ENCODE measurements at places on chromosomes 6 and 20. TPM values are rescaled to one million over a fixed set of nuclear protein-coding genes. Genes with fewer than 3 reads are reported as not detected.
A peak's percentile ranks its signal among the peaks of the same experiment; 100 is the strongest.

Gene PARD6B
- total RNA-seq, result 41.3 TPM

- no peaks in the 10 kb centered on the region for H3K27me3 ChIP-seq
- no peak overlapping the region for H3K27ac ChIP-seq
- no peak for DNase-seq
- no peaks in the 10 kb centered on the region for H3K36me3 ChIP-seq
- no peaks in the 10 kb centered on the region for H3K4me1 ChIP-seq
Measured at GRCh38 chr6:86619428-86619827, 317.9 kb upstream of the HTR1E start.

- H3K27ac ChIP-seq, result no peak overlapping the region
- no peak overlapping the region for H3K4me3 ChIP-seq
- no peaks in the 10 kb centered on the region for H3K27me3 ChIP-seq
- DNase-seq, result no peak
- H3K4me1 ChIP-seq, result no peaks in the 10 kb centered on the region
Measured at GRCh38 chr6:19664878-19665612, 172.1 kb upstream of the ID4 start.

- no peak overlapping the region for H3K27ac ChIP-seq
- no peaks in the 10 kb centered on the region for H3K36me3 ChIP-seq
- no peaks in the 10 kb centered on the region for H3K27me3 ChIP-seq
- no peak overlapping the region for H3K4me3 ChIP-seq
- DNase-seq, result no peak
- peaks cover 68% of the 10 kb centered on the region for H3K4me1 ChIP-seq
Measured at GRCh38 chr6:31908791-31909190, 6.9 kb upstream of the ZBTB12 start.

- no peaks in the 10 kb centered on the region for H3K36me3 ChIP-seq
- DNase-seq, result no peak
- no peak overlapping the region for H3K4me3 ChIP-seq
- no peaks in the 10 kb centered on the region for H3K27me3 ChIP-seq
- H3K4me1 ChIP-seq, result no peaks in the 10 kb centered on the region
Measured at GRCh38 chr6:77324866-77325265, 138.4 kb downstream of the HTR1B start.

DNA sequence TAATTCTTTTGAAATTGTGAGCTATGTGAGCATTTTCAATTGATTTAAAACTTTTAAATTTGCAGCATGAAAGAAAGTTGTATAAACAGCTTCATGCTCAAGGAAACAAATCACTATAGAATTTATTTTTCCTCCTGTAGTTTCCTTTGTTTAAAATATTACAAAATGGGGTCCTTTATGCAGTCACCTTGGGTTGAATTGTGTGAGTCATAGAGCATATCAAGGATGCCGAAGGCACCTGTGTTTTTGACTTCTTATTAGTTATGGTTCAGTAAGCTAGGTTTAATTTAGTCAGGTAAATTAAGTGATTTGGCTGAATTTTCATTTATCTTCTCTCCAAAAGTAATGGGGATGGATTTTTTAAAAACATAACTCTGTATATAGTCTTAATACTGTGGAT lies 96.8 kb downstream of the BCKDHB start:
- no peak for DNase-seq
- no peaks in the 10 kb centered on the region for H3K27me3 ChIP-seq
- H3K4me1 ChIP-seq, result no peaks in the 10 kb centered on the region
- H3K36me3 ChIP-seq, result no peaks in the 10 kb centered on the region

Gene SIRPA
- total RNA-seq, result 15.3 TPM

DNA sequence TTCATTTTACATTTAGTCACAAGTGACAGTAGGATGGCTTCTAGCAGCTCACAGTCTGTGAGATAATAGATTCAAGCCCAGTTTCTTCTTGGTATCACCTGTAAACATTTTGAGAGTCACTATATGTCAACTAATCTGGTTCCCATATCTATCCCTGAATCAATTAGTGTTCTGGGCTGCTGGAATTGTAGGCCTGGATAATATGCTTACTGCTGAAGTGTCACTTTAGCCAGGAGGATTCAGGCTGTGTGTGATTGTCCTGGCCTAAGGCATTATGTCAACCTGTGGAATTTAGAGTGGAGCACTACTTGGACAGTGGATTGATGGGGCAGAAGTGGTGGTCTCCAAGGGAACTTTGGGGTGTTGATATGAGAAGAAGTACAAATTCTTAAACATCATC lies 1071.8 kb upstream of the CITED2 start:
- no peaks in the 10 kb centered on the region for H3K36me3 ChIP-seq
- H3K4me1 ChIP-seq, result no peaks in the 10 kb centered on the region
- no peak overlapping the region for H3K4me3 ChIP-seq
- no peak overlapping the region for H3K27ac ChIP-seq
- H3K27me3 ChIP-seq, result no peaks in the 10 kb centered on the region
- no peak for DNase-seq

- H3K27ac ChIP-seq, result no peak overlapping the region
- H3K4me1 ChIP-seq, result peaks cover 7% of the 10 kb centered on the region
- no peaks in the 10 kb centered on the region for H3K27me3 ChIP-seq
- no peak for DNase-seq
Measured at GRCh38 chr6:26379292-26379691, 3.6 kb upstream of the BTN2A2 start.

- no peak for DNase-seq
- no peak overlapping the region for H3K4me3 ChIP-seq
- no peaks in the 10 kb centered on the region for H3K27me3 ChIP-seq
- H3K27ac ChIP-seq, result peak overlapping the region; percentile 13
Measured at GRCh38 chr6:151029970-151030369, 164.5 kb downstream of the MTHFD1L start.

Gene GINS1
- total RNA-seq, result 30.4 TPM

Gene ID4
- total RNA-seq, result 0.10 TPM

- H3K4me1 ChIP-seq, result peaks cover 4% of the 10 kb centered on the region
- no peak overlapping the region for H3K4me3 ChIP-seq
- H3K27me3 ChIP-seq, result no peaks in the 10 kb centered on the region
- DNase-seq, result no peak
Measured at GRCh38 chr6:144302701-144303372, 17.7 kb downstream of the UTRN start.

Gene WFDC11
- not detected for total RNA-seq

DNA sequence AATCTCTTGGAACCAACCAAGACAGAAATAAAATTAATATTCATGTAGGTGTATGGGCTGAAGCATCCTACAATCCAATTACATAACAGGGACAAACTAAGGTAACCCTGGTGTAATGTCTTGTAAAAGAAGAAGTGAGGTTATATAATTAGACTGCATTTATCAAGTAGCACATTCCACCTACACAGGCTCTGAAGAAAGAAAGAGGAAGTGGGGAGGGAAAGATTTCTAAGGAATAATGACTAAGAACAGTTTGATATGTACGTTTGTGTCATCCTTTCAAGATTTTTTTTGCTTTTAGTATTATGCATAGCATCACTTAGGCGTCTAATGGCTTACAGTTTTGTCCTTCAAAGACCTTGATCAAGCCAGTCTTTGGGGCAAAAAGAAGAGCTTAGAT lies 139.7 kb downstream of the PLCB1 start:
- no peaks in the 10 kb centered on the region for H3K27me3 ChIP-seq
- DNase-seq, result no peak
- H3K27ac ChIP-seq, result no peak overlapping the region
- H3K4me1 ChIP-seq, result no peaks in the 10 kb centered on the region
- H3K36me3 ChIP-seq, result no peaks in the 10 kb centered on the region

Gene CD83
- 6.0 TPM for total RNA-seq

Gene SYTL3
- 55.3 TPM for total RNA-seq

GRCh38 chr6:167710363-167710920 lies 116.3 kb upstream of the AFDN start:
- no peaks in the 10 kb centered on the region for H3K4me1 ChIP-seq
- no peak overlapping the region for H3K27ac ChIP-seq
- no peak overlapping the region for H3K4me3 ChIP-seq

DNA sequence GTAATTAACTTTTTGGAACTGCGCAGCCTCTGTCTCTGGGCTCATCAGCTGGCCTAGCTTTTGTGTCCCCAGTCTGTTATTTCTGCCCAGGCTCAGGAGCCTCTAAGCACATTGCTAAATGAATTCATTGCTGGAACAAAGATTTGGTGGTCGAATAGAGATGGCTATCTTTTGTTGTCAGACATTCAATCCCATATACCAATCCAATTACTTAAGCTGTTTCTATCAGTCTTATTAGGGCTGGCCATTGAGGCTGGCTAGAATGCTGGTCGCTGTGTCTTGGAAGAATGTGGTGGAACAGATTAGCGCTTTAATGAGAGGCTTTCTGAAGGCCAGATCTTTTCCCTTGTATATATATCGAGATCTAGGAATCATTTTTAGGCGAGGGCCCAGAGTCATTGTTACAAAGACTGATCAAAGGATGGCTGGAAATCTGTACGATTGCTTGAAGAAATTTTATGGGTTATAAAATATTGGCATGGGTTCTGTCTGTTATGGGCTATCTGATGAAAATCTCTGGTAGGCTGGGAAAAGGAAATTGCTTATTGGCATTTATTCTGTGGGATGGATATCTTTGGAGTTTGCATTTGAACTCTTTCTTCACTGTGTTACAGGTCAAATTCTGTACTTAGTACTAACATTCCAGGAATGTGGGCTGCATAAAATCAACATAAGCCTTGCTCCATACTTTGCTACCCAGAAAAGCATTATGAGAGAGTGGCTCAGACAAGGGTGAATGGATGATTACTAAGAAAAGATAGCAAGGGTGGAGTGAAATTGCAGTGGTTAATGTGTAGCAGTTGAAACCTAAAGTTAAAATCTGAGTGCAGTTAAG lies 34.8 kb upstream of the JAG1 start:
- H3K4me3 ChIP-seq, result no peak overlapping the region
- DNase-seq, result no peak
- H3K4me1 ChIP-seq, result peaks cover 11% of the 10 kb centered on the region
- no peak overlapping the region for H3K27ac ChIP-seq
- H3K36me3 ChIP-seq, result no peaks in the 10 kb centered on the region

Gene ERVFRD-1
- not detected for total RNA-seq

DNA sequence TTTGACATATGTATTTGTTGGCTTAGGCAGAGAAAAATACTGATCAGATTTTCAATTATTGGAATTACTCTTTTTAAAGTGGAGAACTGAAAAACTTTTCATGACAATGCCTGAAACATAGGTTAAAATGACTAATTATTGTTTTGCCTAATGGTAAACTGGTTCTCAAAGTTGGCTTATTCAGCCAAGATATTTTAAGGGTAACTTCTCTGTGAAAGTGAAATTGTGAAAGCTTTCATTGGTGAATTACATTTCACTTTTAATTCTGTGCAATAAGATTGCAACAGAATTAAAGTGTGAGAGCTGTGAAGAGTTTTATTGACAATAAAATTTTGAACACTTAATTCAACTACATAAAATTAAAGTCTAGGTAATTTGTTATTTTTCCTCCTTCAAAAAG lies 24.5 kb downstream of the KIAA0408 start:
- H3K27me3 ChIP-seq, result no peaks in the 10 kb centered on the region
- no peaks in the 10 kb centered on the region for H3K4me1 ChIP-seq
- H3K27ac ChIP-seq, result no peak overlapping the region
- no peak for DNase-seq
- no peak overlapping the region for H3K4me3 ChIP-seq
- no peaks in the 10 kb centered on the region for H3K36me3 ChIP-seq
